A673 (cell line): ENCODE measurements at places on chromosomes 2 and 18.

- no peak for DNase-seq
- no peak overlapping the region for H3K27ac ChIP-seq
- no peaks in the 10 kb centered on the region for H3K36me3 ChIP-seq
Measured at GRCh38 chr2:127040169-127040568, 66.8 kb downstream of the BIN1 start.

DNA sequence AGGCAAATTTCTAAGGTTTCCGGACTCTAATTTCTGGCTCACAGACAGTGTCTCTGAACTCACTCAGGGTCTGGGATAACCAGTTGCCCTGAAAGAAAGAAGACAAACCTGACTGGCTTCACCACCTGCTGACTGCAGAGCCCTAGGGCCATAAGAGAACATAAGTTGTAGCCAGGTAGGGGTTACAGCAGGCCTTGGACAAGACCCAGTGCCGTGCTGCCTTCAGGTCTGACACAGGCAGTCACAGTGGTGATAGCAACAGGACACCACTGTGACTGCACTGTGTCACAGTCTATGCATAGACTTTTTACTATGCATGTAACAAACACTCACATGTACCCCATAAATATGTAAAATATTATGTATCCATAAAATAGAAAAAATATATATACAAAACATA lies 508.5 kb downstream of the PID1 start:
- H3K27ac ChIP-seq = no peak overlapping the region
- H3K4me3 ChIP-seq = no peak overlapping the region
- no peak for DNase-seq
- no peaks in the 10 kb centered on the region for H3K36me3 ChIP-seq
- no peaks in the 10 kb centered on the region for H3K4me1 ChIP-seq

GRCh38 chr2:12819721-12820120 lies 103.0 kb downstream of the TRIB2 start:
- peaks cover 37% of the 10 kb centered on the region for H3K4me1 ChIP-seq
- H3K27me3 ChIP-seq = no peaks in the 10 kb centered on the region
- no peak for DNase-seq
- H3K4me3 ChIP-seq = no peak overlapping the region
- peak overlapping the region; percentile 78 for H3K27ac ChIP-seq

DNA sequence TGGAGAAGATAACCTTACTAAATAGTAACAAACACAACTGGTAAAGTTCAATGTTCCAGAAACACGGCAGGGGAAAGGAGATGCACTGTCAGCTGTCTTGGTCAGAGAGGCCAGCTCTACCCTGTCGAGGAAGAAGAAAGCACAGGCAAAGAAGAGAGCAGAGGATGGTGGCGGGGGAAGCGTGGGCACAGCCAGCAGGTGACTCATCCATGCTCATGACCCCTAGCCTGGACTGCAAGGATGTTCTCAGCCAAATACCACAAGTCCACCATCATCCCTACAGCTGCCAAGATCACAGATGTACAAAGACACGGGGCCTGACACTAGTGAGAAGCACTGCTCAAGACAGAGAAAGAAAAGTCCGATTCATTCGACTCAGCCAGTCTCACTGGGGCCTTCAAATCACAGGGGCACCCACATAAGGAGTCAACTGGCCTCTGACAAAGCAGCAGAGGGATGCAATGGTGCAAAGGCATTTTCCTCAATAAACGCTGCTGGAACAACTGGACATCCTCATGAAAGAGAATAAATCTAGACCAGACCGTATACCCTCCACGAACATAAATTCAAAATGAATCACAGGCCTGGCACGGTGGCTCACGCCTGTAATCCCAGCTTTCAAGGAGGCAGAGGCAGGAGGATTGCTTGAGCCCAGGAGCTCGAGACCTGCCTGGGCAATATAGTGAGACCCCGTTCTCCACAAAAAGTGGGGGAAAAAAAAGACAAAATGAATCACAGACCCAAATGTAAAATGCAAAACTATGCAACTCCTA lies 5.6 kb downstream of the DTYMK start:
- H3K4me1 ChIP-seq = peaks cover 6% of the 10 kb centered on the region
- H3K27ac ChIP-seq = no peak overlapping the region
- DNase-seq = no peak
- H3K36me3 ChIP-seq = peaks cover 90% of the 10 kb centered on the region

GRCh38 chr2:18883616-18884456 lies 294.5 kb upstream of the NT5C1B start:
- DNase-seq = peak; percentile 3
- H3K4me3 ChIP-seq = no peak overlapping the region
- no peak overlapping the region for H3K27ac ChIP-seq
- H3K4me1 ChIP-seq = no peaks in the 10 kb centered on the region

GRCh38 chr2:4486971-4487370 lies 783.6 kb downstream of the DCDC2C start:
- H3K4me1 ChIP-seq = no peaks in the 10 kb centered on the region
- H3K27me3 ChIP-seq = no peaks in the 10 kb centered on the region
- H3K4me3 ChIP-seq = no peak overlapping the region
- no peaks in the 10 kb centered on the region for H3K36me3 ChIP-seq
- no peak for DNase-seq

DNA sequence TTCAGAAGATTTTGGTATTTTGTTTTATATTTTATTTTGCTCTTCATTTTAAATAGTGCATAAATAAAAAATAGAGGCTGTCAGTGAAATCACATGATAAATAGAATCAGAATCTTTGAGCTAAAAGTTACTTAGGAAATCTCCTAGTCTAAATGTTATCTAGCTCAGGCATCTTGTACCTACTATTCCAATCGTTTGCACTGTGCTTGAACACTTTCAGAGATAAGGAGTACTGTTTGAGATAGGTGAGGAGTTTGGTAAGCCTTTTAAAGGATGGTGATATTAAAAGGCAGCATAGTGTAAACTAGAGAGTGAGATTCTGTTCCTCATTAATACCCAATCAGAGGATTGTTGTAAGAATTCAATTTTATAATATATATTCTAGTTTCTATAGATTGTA lies 157.2 kb upstream of the MYO3B start:
- H3K4me1 ChIP-seq = peaks cover 8% of the 10 kb centered on the region
- DNase-seq = no peak
- H3K27ac ChIP-seq = no peak overlapping the region
- no peak overlapping the region for H3K4me3 ChIP-seq
- no peaks in the 10 kb centered on the region for H3K27me3 ChIP-seq

- no peaks in the 10 kb centered on the region for H3K36me3 ChIP-seq
- H3K27ac ChIP-seq = no peak overlapping the region
- H3K27me3 ChIP-seq = no peaks in the 10 kb centered on the region
- H3K4me3 ChIP-seq = no peak overlapping the region
- DNase-seq = no peak
Measured at GRCh38 chr2:9187620-9188214, 18.9 kb upstream of the ASAP2 start.

- H3K27ac ChIP-seq = no peak overlapping the region
- no peaks in the 10 kb centered on the region for H3K27me3 ChIP-seq
- no peaks in the 10 kb centered on the region for H3K4me1 ChIP-seq
- no peak for DNase-seq
- no peaks in the 10 kb centered on the region for H3K36me3 ChIP-seq
Measured at GRCh38 chr2:120451334-120451733, 105.4 kb downstream of the INHBB start.

DNA sequence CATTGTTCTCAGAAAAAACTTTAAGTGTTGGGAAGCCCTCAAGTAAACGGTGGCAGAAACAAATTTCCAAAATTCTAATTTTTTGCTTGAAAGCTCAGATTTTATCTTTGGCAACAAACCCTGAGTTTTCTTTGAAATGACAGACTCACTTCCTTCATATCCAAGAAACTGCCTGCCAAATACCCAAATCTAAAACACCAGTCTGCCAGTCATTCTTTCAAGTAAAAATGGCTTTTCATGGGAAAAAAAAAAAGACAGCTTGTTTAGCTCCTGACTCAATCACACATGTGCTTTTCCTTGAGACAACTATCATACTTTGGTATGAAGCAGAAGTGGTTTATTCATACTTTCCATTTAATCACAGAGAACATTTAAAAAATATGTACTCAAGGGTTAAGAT lies 40.6 kb upstream of the CSRNP3 start:
- no peak for DNase-seq
- H3K36me3 ChIP-seq = no peaks in the 10 kb centered on the region
- no peaks in the 10 kb centered on the region for H3K27me3 ChIP-seq
- peaks cover 24% of the 10 kb centered on the region for H3K4me1 ChIP-seq
- H3K4me3 ChIP-seq = no peak overlapping the region

DNA sequence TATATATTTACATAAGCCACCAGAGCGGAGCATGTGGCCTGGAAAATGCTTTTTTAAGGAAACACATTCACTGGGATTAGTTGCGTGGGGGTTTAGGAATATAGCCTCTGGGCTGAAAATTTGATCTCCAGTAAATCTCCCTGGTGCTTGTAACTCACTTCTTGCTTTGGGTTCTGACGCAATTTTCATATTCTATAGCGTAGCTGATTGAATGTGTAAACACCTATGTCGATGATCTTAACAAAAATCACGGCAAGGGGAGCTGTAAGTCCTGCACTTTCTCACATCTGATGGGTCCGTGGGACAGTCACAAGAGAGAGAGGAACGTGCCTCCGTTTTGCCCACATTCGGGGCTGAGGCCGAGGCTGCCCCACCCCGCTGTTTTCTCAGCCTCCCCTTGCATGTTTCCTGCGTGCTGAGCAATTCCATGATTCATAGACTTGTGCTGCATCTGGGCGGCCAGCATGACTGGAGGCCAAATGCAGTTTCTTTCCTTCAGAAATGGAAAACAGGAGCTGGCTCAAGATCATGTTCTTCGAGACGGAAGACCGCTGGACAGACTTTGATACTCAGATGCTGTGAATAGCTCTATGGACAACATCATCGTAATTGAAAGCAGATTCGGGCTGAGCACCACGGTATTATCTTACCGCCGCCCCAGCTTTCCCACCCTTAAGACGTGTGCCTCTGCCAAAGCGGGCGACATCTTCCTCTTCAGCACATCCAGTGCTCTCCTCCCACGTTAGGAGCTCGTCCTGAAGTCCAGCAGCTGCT lies 109.2 kb downstream of the TMEM18 start:
- H3K27me3 ChIP-seq = peaks cover 25% of the 10 kb centered on the region
- no peaks in the 10 kb centered on the region for H3K36me3 ChIP-seq
- peak; percentile 4 for DNase-seq
- H3K27ac ChIP-seq = no peak overlapping the region

GRCh38 chr18:55351241-55351691 lies 236.7 kb downstream of the TCF4 start:
- no peaks in the 10 kb centered on the region for H3K27me3 ChIP-seq
- peak overlapping the region; percentile 72 for H3K27ac ChIP-seq
- no peak for DNase-seq
- H3K4me1 ChIP-seq = peaks cover 99% of the 10 kb centered on the region

GRCh38 chr18:70645971-70646370 lies 357.1 kb downstream of the SOCS6 start:
- H3K36me3 ChIP-seq = no peaks in the 10 kb centered on the region
- DNase-seq = no peak
- H3K27me3 ChIP-seq = no peaks in the 10 kb centered on the region
- no peak overlapping the region for H3K27ac ChIP-seq
- H3K4me1 ChIP-seq = no peaks in the 10 kb centered on the region

GRCh38 chr2:61405813-61406212 lies 65.1 kb downstream of the USP34 start:
- H3K4me3 ChIP-seq = no peak overlapping the region
- DNase-seq = no peak
- H3K27ac ChIP-seq = no peak overlapping the region
- peaks cover 7% of the 10 kb centered on the region for H3K36me3 ChIP-seq
- no peaks in the 10 kb centered on the region for H3K4me1 ChIP-seq

GRCh38 chr2:170375192-170375591 lies 197.2 kb downstream of the MYO3B start:
- no peaks in the 10 kb centered on the region for H3K36me3 ChIP-seq
- H3K27ac ChIP-seq = no peak overlapping the region
- H3K4me1 ChIP-seq = no peaks in the 10 kb centered on the region
- no peak for DNase-seq

- no peaks in the 10 kb centered on the region for H3K4me1 ChIP-seq
- no peaks in the 10 kb centered on the region for H3K27me3 ChIP-seq
- no peak for DNase-seq
- H3K4me3 ChIP-seq = no peak overlapping the region
- H3K36me3 ChIP-seq = no peaks in the 10 kb centered on the region
- no peak overlapping the region for H3K27ac ChIP-seq
Measured at GRCh38 chr18:42950732-42951131, 164.8 kb downstream of the RIT2 start.

DNA sequence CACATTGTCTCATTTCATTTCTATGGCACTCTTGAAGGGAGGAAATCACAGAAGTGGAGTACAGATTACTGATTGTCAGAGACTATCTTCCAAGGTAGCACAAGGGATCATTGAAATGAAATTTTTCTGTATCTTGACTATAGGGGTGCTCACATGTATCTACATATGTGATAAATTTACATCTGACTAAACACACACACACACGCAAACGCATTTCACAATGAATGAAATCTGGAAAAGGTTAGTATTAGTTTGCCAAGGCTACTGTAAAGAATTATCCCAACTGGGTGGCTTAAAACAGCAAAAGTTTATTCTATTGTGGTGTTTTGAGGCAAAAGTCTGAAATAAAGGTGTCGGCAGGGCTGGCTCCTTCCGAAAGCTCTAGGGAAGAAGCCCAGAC lies 144.6 kb downstream of the SH3BP4 start:
- no peak for DNase-seq
- no peaks in the 10 kb centered on the region for H3K27me3 ChIP-seq
- no peaks in the 10 kb centered on the region for H3K4me1 ChIP-seq
- H3K27ac ChIP-seq = no peak overlapping the region
- H3K4me3 ChIP-seq = no peak overlapping the region

GRCh38 chr2:200235533-200235932 lies 71.0 kb upstream of the SPATS2L start:
- peaks cover 2% of the 10 kb centered on the region for H3K27me3 ChIP-seq
- no peak overlapping the region for H3K4me3 ChIP-seq
- no peak overlapping the region for H3K27ac ChIP-seq
- H3K36me3 ChIP-seq = no peaks in the 10 kb centered on the region
- no peaks in the 10 kb centered on the region for H3K4me1 ChIP-seq
- no peak for DNase-seq
